ENCODE measurements at places on chromosomes 1 and 21.

DNA sequence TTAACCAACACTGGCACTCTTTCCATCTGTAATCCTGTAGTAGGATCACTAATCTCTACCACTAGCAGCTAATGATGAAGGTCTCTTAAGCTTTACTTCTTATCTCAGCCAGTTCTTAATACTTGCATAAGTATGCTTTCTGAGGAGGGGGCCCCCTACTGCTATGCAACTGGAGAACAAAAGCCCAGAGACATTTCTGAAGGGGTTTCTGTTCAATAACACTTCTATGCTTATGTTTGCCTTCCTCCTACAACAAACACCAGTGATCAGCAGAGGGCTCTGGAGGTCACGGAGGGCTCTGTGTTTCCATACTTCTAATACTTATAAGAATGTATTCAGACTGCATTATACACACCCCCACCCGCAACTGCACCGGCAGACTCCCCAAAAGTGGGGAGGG, 215.8 kb downstream of the BARHL2 start:
- peak; percentile 1 for DNase-seq

- DNase-seq = no peak
Measured at GRCh38 chr1:91098299-91098906, 76.6 kb upstream of the ZNF644 start.

DNA sequence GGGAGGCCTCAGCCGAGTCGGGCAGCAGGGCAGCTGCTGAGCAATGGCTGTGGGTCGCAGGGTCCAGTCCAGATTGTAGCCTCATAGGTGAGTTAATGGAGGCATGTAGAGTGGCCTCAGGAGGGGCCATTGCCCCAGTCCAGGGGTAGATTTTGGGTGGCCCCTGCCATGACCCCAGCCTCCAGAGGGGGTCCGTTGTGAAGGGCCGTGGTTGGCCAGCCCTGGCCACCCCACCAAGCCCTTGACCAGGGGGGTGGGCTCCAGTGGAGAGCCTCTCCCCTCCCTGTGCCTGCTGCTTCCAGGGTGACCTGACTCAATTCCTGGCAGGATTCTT, 26.1 kb downstream of the TRPM2 start:
- no peak for DNase-seq

DNA sequence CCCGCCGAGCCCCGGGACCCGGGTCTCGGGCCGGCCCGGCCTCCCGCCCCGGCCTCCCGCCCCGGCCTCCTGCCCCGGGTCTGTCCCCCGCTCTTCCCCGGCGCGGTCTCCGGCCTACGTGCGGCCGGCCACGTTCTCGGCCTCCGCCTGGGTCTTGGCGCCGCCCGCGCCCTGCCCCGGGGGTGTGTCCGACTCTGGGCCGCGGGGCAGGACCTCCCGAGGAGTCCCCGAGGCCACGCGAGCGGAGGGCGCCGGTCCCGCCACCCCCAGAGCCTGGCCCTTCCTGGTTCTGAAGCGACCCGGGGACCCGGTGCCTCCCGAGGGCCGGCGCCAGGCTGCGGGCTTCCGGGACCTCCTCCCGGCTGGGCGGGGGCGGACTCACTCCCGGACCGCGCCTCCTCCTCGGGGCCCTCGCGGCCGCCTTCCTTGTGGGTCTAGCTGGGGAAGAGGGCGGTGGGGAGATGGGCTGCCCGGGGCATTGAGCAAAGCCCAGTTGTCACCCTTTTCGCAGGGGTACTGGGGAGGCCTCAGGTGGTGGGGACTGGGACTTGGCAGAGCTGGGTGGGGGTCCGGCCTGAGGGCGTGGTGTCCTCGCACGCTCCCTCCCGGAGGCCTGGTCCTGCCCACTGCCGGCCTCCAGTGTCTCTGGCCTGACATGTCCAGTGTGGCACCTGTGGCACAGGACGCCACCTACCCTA, 558 bp downstream of the PFKL start:
- peak; percentile 66 for DNase-seq

GRCh38 chr1:95035536-95035935, 37.2 kb downstream of the ALG14 start:
- no peak for DNase-seq

- DNase-seq = peak; percentile 54
Measured at GRCh38 chr1:151710187-151710840, 6.3 kb downstream of the CELF3 start.

DNA sequence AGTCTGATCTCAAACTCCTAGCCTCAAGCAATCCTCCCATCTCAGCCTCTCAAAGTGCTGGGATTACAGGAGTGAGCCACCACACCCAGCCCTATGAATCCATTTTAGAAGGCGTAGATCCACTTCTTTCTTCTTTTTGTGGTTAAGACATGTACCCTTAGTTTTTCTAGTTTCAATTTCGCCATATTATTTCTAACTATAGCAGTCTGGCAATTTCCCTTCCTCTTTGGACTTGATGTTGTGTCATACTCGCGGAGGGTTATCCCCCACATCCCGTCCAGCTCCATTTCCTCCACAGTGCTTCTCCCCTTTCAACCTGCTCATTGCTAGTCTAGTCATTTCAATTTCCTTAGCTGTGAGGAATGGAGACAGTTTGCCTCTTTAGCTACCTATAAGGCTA, 5.2 kb upstream of the LRRC8D start:
- DNase-seq = no peak

DNA sequence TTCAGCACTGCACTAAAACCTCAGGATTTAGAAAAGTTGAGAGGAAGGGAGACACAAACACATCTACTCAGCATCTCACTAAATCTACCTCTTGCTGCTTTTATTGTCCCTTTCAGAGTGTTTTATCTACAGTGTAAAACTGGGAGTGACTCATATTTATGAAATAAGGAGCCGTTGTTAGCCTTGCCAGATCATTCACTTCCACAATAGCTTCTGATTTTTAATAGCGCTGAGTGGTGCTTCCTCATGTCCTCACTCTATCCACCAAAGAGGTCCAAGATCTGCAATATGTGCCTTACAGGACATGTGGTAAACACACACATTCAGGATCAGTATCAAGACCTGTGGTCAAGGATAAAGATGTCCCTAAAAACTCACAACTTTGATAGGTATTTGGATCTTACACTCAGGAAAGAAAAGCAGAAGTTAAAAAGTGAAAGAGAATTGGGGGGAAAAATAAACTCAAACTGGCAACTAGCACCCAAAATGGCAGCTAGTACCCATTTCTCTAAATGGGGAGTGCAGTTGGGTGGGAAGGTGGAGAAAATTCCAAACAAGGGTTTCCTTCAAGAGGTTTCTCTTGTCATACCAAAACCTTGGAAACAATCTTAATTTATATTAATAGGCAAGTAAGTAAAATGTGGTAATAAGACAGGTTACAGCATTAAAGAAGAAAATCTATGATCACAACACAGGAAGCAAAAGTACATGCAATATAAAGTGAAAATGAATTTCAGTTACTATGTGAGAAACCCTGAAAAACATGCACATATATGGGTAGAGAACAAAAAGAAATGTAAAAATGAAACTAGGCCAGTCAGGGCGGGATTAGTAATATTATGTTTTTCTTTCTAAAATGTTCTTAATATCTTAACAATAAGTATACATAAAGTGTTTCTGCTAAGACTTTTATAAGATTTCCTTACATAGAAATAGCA, 15.9 kb downstream of the DUSP10 start:
- DNase-seq = no peak

GRCh38 chr1:217660353-217661062, 29.4 kb downstream of the SPATA17 start:
- no peak for DNase-seq

DNA sequence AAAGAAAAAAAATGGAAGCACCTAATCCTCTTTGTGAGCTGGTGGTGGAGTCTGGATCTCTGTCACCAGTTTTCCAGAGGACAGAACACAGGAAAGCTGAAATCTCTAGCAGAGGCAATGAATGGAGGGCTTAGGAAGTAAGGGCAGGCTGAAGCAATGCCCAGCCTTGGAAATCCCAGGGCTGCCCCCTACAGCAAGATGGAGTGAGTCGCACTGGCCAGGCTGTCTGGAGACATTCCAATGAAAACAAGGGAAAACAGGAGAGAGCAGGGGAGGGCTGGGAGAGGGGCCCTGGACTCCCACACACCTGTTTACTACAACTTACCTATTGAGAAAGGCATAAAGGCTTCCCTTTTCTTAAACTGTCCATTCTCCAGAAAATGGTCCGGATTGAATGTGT, 25.9 kb downstream of the CYP2J2 start:
- no peak for DNase-seq

- DNase-seq = no peak
Measured at GRCh38 chr1:34019741-34020552, 145.1 kb downstream of the CSMD2 start.

DNA sequence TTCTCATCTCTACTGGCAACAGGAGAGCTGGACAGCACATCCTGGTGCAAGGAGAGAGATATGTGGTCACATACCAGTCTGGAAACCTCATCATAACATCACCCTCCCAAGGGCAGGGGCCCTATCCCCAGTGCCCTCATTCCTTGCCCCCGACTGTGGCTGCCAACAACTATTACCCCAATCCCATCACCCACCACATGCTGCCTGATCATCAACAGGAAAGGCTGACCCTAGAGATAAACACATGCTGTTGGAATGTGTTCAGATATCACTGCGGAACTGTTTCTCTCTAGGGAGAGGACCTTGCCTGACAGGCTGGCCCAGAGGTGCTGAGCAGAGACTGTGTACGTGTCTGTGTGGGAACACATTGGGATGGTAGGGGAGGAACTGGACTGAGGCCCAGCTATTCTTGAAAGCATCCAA, 4.5 kb upstream of the INKA2 start:
- DNase-seq = no peak

- peak; percentile 59 for DNase-seq
Measured at GRCh38 chr1:87902830-87903229, 574.1 kb downstream of the LMO4 start.

GRCh38 chr1:243806310-243806709, 43.7 kb downstream of the AKT3 start:
- DNase-seq = no peak

- no peak for DNase-seq
Measured at GRCh38 chr1:116488071-116488470, 82.8 kb downstream of the CD58 start.

DNA sequence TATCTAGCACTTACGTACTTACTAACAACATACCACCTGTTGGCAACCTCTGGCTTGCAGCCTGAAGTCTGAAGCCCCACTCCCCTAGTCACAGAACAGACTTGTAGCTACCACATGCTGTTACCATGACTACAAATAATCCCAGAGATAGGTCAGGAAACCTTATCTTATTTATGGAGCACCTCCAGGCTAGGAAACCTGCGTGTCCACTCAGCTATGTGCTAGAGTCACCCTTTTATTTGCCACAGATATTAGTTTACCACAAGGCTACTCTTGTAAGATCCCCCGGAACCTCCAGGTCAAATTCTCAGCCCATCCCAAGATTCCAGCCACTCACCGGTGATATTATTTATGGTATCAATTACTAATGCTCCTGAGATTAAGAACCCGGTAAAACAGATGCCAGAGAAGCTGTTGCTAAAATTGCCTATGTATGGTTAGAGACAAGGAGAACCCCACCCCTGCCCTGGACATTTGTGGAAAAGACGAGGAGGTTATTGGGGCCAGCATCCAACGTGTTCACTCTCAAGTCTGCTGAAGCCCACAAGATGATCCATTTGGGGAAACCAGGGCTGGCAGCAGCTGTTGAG, 116.5 kb downstream of the TBX15 start:
- no peak for DNase-seq

DNA sequence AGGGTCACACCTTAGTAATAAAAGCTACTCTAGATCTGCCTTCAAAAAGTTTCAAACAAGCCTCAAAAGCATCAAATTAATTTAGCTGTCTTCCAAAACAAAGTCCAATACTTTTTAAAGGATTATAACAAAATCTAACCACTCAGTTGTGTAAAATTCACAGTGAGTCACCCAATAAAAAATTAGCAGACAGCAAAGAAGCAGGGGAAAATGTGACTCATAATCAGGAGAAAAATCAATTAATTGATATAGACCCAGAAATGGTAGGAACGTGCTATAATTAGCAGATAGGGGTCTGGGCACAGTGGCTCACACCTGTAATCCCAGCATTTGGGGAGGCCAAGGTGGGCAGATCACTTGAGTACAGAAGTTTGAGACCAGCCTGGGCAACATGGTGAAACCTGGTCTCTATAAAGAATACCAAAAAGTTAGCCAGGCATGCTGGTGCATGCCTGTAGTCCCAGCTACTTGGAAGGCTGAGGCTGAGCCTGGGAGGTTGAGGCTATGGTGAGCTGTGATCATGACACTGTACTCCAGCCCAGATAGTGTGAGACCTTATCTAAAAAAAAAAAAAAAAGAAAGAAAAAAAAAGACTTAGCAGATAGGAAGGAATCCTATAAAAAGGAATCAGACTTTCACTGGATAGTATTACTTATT, 8.1 kb upstream of the MYOG start:
- no peak for DNase-seq

GRCh38 chr21:17901458-17902079, 82.4 kb upstream of the C21orf91 start:
- DNase-seq = no peak

- peak; percentile 9 for DNase-seq
Measured at GRCh38 chr1:77313491-77313890, 31.7 kb downstream of the AK5 start.

DNA sequence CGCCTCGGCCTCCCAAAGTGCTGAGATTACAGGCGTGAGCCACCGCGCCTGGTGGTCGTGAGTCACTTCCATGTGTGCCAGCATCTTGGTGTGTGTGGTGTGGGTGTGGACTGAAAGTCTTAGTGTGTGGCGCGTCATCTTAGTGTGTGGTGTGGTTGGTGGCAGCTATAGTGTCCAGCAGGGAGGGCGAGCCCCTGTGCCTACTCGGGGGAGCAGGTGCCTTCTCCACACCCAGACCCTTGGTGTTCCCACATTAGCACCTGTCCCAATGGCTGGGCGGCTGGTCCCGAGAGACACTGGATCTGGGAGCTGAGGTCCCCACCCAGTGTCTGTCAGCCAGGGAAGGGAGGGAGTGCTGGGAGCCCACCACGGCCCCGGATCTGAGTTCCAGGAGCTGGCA, 2.8 kb downstream of the SCNN1D start:
- DNase-seq = no peak

GRCh38 chr1:111516005-111516535, 12.6 kb upstream of the ADORA3 start:
- DNase-seq = peak; percentile 84

- DNase-seq = no peak
Measured at GRCh38 chr21:46194374-46195334, 10.4 kb upstream of the SPATC1L start.

Data from lung (tissue), 17 donors.